A549 treated with DMSO at 1 μM for 4 hours (cell line): ENCODE measurements at places on chromosomes 3 and 15. TPM values are rescaled to one million over a fixed set of nuclear protein-coding genes. Genes with fewer than 3 reads are reported as not detected.

The P3H2 gene
- 33.5 to 53.7 TPM (median 45.8 TPM) in 5 replicates for total RNA-seq

The GOLGA6D gene
- total RNA-seq: 0.11 to 0.12 TPM in 2 of 5 replicates, not detected in the others

The TMC3 gene
- not detected in 5 replicates for total RNA-seq

The MEGF11 gene
- 0.11 to 0.74 TPM (median 0.49 TPM) in 5 replicates for total RNA-seq
